ENCODE measurements at places on chromosomes 12 and 14. TPM values are rescaled to one million over a fixed set of nuclear protein-coding genes. Genes with fewer than 3 reads are reported as not detected.

Gene NAA25
- 42.2 TPM for total RNA-seq

Gene NAB2
- 7.1 TPM for total RNA-seq

Gene PTHLH
- total RNA-seq: not detected

GRCh38 chr14:65303899-65304222 is 108.7 kb upstream of the FUT8 start:
- H3K27ac ChIP-seq: no peak overlapping the region
- no peak overlapping the region for H3K4me3 ChIP-seq
- no peak for DNase-seq
- no peaks in the 10 kb centered on the region for H3K4me1 ChIP-seq
- no peaks in the 10 kb centered on the region for H3K36me3 ChIP-seq

DNA sequence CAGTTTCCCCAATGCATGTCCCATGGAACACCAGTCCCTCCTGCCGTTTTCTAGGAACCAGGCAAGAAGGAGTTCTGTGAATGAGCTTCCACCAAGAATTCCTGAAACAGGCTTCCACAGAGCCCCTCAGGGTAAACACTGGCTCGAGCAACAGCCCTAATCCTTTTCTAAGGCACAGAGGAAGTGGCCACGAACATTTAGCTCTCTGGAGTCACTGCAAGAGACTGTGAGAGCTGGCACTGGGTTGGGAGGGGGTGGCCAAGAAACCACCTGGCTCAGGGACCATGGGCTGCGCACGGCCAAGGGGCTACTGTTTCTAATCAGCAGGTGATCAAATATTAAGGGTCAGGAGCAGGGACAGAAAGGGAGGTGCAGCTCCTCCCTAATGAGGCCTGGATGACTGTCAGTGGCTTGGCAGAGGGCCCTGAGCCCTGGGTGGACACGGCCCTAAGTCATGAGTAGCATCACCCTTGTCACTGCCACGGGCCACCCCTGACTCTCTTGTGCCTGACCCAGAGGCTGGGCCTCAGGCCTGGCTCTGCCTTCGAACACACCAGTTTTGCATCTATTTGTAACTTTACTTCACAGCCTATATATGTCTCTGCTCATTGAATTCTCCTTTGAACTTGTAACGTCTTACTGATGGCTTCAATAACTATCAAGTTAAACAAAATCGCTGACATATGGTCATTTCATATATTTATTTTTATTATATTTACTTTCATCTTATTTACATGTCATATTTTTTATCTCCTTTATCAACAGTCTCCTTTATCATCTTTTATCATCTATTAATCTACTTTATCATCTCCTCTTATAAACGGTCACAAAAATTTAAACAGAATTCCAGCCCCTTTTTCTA is 154.0 kb downstream of the DICER1 start:
- no peak for DNase-seq
- H3K4me1 ChIP-seq: no peaks in the 10 kb centered on the region
- no peak overlapping the region for H3K4me3 ChIP-seq
- H3K27me3 ChIP-seq: no peaks in the 10 kb centered on the region

GRCh38 chr14:34971381-34971780 is 11.4 kb upstream of the SRP54 start:
- H3K27me3 ChIP-seq: no peaks in the 10 kb centered on the region
- peaks cover 20% of the 10 kb centered on the region for H3K36me3 ChIP-seq
- no peaks in the 10 kb centered on the region for H3K4me1 ChIP-seq
- H3K4me3 ChIP-seq: no peak overlapping the region

DNA sequence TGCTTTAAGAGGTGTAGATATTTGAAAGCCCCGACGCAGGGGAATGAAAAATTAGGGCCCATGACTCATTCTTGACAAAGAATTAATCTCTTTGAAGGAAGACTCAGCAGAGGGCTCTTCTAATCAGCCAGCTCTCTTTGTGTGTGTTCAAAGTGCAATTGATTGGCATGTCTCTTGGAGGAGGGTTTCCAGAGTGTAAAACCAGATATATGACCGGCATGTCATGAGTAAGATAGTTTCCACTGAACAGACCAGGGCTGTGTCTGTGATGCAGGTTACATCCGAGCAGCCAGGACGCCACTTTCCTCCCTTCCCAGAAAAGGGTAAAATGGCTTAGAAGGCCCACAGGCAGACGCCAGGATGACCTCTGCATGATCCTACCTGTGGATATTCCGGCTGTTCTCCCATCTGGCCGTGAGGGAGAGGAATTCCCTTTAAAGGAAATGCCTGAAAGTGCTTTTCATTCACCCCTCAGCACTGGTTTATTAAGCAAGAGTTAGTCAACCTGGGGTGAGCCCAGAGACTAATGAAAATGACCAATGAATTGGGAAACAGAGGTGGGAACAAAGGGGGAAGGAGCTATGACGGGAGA is 7.2 kb upstream of the KRT75 start:
- no peak overlapping the region for H3K27ac ChIP-seq
- H3K4me3 ChIP-seq: no peak overlapping the region
- no peaks in the 10 kb centered on the region for H3K36me3 ChIP-seq
- no peaks in the 10 kb centered on the region for H3K4me1 ChIP-seq
- H3K27me3 ChIP-seq: no peaks in the 10 kb centered on the region

DNA sequence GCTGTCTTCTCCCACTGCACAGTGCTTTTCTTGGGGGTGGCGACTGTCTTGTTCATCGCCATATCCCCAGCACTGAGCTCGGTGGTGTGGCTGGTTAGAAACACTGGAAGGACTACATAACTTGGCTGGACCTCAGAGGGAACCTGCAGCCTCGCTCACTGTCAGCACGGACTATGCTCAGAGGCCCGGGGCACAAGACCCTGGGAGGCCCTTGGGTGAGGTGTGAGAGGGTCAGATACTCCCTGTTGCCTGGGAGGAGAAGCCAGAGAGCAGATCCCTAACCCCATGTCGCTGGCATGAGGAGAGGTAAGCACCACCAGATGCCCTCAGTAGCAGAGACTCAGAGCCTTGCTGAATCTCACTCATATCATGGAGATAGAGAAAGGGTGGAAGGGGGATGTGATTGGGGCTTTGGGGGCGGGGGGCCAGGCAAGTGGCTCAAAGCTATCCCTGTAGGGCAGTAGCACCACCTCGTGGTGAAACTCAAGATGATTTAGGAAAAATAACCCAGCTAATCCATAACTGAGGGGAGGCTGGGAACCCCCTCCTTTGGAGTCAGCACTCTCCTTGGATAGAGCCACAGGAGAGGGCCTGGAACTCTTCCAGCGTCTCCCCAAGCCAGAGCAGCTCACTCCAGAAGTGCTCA is 18.7 kb upstream of the HDAC7 start:
- no peaks in the 10 kb centered on the region for H3K27me3 ChIP-seq
- DNase-seq: no peak
- H3K27ac ChIP-seq: no peak overlapping the region
- no peak overlapping the region for H3K4me3 ChIP-seq
- H3K36me3 ChIP-seq: no peaks in the 10 kb centered on the region

- H3K4me1 ChIP-seq: peaks cover 29% of the 10 kb centered on the region
- H3K4me3 ChIP-seq: peak overlapping the region; percentile 19
- H3K27me3 ChIP-seq: no peaks in the 10 kb centered on the region
- peak overlapping the region; percentile 43 for H3K27ac ChIP-seq
- DNase-seq: no peak
Observed at GRCh38 chr14:73462048-73462715, 3.8 kb upstream of the NUMB start.

- no peak overlapping the region for H3K27ac ChIP-seq
- no peaks in the 10 kb centered on the region for H3K27me3 ChIP-seq
- no peaks in the 10 kb centered on the region for H3K4me1 ChIP-seq
- no peak overlapping the region for H3K4me3 ChIP-seq
Observed at GRCh38 chr14:104781271-104782077, 14.1 kb downstream of the AKT1 start.

DNA sequence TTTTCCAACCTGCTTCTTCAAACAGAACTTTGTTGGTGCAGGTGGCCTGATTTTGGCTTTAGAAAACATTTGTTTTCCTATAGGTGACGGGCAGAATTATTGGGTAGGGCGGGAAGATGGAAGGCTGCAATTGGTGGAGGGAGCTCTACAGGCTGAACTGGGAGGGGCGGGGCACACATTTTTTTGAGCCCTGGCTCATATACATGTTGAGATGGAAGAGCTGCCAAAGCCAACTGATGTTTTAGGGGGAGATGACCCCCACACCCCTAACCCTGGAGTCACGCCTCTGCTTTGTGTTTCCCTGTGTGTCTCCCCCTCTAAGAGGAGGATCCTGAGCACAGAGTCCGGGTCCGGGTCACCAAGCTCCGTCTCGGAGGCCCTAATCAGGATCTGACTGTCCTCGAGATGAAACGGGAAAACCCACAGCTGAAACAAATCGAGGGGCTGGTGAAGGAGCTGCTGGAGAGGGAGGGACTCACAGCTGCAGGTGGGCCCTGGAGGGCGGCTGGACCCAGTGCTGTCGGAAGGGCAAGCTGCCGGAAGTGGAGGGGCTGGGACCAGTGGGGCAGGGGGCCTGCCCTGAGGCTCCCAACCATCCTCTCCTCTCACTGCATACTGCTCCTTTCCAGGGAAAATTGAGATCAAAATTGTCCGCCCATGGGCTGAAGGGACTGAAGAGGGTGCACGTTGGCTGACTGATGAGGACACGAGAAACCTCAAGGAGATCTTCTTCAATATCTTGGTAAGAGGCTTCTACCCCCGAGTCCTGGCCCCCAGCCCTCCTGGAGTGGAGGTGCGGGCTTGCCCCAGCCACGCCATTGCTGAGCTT is 18.6 kb downstream of the AGAP2 start:
- H3K4me3 ChIP-seq: no peak overlapping the region
- H3K27ac ChIP-seq: no peak overlapping the region
- DNase-seq: no peak
- peaks cover 9% of the 10 kb centered on the region for H3K27me3 ChIP-seq
- H3K4me1 ChIP-seq: no peaks in the 10 kb centered on the region

GRCh38 chr12:73841963-73842362 is 695.7 kb upstream of the ATXN7L3B start:
- no peaks in the 10 kb centered on the region for H3K4me1 ChIP-seq
- H3K4me3 ChIP-seq: no peak overlapping the region
- no peak for DNase-seq
- H3K27ac ChIP-seq: no peak overlapping the region
- no peaks in the 10 kb centered on the region for H3K27me3 ChIP-seq
- H3K36me3 ChIP-seq: no peaks in the 10 kb centered on the region

GRCh38 chr12:18429366-18429765 is 168.0 kb downstream of the PIK3C2G start:
- H3K36me3 ChIP-seq: no peaks in the 10 kb centered on the region
- H3K4me3 ChIP-seq: no peak overlapping the region
- no peak overlapping the region for H3K27ac ChIP-seq
- no peaks in the 10 kb centered on the region for H3K4me1 ChIP-seq

- no peaks in the 10 kb centered on the region for H3K27me3 ChIP-seq
- peaks cover 60% of the 10 kb centered on the region for H3K4me1 ChIP-seq
- peak overlapping the region; percentile 40 for H3K4me3 ChIP-seq
- H3K27ac ChIP-seq: peak overlapping the region; percentile 98
Observed at GRCh38 chr12:45232756-45233372, 17.0 kb downstream of the ANO6 start.
